Activated T-helper 1 cell treated with anti-CD3 and anti-CD28 coated beads, Interleukin-2, amount 50 U/mL, for 16 hours (primary cell): ENCODE measurements at places on chromosomes 7 and 10.

- no peak for DNase-seq
Observed at GRCh38 chr10:35452847-35453246, 116.5 kb downstream of the CCNY start.

GRCh38 chr7:28669330-28669729 is 257.0 kb downstream of the CREB5 start:
- DNase-seq = no peak

DNA sequence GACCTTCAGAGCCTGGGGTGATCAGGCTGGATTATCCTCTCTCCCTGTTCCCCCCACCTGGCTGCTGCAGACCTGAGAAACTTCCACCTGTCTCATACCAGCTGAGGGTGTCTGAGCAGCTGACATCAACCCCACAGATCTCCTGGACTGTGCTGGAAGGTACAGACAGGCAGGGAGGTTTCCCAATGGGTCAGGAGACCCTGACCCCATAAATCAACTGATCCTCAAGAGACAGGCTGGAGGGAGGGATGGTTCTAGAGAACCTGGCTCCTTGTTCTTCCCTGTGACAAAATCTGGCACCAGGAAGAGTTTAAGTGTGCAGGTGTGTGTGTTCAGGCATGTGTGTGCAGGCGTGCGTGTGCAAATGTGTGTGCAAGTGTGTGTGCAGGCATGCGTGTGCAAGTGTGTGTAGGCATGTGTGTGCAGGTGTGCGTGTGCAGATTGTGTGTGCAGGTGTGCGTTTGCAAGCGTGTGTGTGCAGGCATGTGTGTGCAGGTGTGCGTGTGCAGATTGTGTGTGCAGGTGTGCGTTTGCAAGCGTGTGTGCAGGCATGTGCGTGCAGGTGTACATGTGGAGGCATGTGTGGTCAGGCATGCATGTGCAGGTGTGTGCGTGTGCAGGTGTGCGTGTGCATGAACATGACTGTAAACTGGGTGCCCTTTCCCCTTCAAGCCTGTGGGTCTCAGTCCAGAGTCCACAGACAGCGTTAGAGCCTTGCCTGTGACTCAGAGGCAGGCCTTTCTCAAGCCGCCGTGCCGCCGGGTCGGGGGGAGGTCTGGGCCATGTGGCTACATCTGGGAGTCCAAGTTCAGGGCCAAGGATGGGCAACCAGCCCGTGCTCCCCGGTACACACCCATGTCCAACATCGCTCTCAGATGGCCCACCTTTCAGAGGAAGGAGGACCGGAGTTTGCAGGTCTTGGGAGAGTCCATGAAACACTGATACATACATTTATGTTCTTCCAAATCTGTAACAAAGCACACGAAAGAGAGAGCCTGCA is 50.1 kb upstream of the ELN start:
- DNase-seq = no peak

- no peak for DNase-seq
Observed at GRCh38 chr7:13179011-13179582, 491.7 kb downstream of the ARL4A start.

DNA sequence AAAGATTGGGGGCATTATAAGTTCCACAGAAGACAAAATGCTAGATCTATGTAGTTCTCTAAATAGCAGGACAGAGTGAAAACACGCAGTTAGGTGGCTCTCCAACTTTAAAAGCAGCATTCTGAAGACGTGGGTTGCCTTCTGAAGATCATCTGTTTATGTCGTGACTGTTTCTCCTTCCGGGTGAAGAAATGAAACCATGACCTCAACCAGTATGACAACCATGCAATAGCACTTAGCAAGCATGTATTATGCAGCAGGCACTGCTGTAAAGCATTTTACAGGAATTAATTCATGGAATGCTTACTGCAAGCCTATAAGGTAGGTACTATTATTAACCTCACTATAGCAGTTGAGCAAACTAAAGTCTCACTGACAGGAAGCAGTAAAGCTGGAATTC is 125.2 kb downstream of the SLC25A13 start:
- no peak for DNase-seq

DNA sequence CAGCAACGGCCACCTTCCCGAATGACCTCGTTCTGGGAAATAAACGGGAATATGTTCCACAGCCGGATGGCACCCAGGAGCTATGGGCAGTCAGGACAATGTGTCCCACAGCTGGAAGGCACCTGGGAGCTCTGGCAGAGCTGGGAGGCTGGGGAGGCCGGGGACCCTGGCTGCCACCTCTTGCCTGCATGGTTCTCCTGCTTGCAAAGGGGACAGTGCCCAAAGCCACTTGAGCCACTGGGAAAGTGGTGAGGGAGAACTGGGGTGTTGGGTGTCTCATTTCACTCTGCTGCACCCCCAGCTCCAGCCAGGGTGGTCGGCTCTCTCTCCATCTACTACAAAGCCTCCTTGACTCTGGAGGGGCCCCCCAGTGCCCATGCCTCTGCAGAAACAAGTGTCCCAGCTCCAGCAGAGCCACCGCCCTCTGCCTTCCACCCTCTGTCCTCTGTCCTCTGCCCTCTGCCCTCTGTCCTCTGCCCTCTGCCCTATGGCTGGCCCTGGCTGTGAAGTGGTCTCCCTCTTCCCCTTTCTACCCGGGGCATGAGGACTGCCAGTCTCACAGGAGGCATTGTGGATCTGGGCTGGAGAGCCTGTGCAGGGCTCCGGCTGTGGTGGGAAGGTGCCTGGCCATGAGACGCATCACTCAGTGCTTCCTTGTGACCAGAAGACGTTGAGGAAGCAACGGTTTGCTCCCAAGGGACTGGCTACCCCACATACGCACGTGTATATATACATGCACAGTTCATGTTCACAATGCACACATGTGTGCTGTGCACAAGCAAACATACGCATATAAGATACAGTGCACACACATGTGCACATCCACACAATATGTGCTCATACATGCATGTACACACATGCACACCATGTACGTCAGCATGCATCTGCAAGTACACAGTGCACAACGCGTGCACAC is 21.5 kb upstream of the INPP5A start:
- DNase-seq = no peak

DNA sequence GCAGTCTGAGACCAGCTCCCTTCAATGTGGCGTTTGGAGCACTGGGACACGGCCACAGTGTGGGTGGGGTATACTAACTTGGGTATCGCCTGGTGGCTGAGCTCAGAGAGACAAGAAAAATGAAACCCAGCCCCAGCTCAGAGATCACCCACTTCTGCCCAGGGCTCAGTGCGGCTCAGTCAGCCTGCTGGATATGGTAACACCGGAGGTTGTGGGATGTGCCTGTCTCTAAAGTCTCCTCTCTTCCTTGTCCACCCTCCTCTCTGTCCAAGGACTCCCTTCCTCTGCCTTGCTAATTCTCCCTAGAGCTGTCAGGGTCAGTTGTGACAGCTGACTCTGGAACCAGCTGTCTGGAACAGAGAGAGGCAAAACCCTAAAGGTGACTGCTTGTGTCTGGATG is 149.1 kb downstream of the PTPN20 start:
- DNase-seq = no peak

GRCh38 chr10:90769946-90770841 is 87.6 kb downstream of the HTR7 start:
- no peak for DNase-seq

DNA sequence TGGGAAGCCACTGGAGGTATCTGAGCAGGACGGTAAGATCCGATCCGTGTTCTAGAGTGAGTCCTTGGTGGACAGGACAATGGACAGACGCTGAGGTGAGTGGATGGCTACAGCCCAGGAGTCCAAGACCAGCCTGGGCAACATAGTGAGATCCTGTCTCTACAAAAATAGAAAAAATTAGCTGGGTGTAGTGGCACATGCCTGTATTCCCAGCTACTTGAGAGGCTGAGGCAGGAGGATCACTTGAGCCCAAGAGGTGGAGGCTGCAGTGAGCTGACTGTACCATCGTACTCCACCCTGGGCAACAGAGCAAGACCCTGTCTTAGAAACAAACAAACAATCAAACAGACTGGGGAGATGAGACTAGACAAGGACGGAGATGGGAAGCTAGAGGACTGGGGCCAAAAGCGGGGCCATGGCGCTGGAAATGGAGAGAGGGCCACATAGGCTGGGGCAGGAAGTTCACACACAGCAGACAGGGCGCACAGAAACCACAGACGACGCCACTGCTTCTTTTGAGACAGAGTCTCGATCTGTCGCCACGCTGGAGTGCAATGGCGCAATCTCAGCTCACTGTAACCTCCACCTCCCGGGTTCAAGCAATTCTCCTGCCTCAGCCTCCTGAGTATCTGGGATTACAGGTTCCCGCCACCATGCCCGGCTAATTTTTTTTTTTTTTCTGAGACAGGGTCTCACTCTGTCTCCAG is 24.7 kb downstream of the DAGLB start:
- DNase-seq = no peak

DNA sequence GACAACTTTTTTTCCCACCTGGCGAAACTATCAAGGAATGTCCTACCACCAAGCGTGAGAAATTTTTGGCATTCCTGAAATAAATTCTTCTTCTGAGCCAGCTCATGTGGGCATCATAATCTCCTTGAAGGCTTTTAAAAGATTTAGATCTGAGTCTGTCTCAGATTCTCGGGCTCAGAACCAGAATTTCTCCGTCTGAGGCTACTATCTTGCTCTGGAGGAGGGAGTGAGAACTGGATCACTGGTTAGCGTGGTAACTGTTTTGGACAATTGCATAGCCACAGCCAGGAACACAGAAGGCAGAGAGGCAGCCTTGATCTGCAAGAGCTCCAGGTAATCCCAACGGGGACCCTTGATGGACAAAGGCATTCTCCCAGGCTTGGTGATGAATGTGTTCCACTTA is 1.0 kb upstream of the PLAC9 start:
- DNase-seq = no peak

DNA sequence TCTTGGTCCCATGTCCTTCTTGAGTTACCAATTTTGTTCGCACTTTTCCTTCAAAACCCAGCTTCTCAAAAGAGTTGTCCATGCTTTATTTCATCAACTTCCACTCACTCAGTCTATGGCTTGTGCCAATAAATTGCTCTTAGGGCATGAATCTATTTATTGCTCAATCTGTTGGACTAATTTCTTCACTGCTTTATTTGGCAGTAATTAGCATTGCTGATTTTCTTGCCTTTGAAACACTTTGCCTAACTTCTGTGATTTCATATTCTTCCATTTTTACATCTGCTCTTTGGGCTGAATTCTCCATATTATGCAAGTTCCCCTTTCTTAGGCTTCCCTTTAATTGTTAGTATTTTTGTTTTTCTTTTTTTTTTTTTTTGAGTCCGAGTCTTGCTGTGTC is 16.8 kb downstream of the DLD start:
- no peak for DNase-seq

- no peak for DNase-seq
Observed at GRCh38 chr7:22146961-22147512, 201.3 kb upstream of the CDCA7L start.

GRCh38 chr10:74213571-74214162 is 62.6 kb downstream of the ADK start:
- peak; percentile 13 for DNase-seq

GRCh38 chr10:29328983-29329382 is 40.1 kb downstream of the LYZL1 start:
- no peak for DNase-seq

DNA sequence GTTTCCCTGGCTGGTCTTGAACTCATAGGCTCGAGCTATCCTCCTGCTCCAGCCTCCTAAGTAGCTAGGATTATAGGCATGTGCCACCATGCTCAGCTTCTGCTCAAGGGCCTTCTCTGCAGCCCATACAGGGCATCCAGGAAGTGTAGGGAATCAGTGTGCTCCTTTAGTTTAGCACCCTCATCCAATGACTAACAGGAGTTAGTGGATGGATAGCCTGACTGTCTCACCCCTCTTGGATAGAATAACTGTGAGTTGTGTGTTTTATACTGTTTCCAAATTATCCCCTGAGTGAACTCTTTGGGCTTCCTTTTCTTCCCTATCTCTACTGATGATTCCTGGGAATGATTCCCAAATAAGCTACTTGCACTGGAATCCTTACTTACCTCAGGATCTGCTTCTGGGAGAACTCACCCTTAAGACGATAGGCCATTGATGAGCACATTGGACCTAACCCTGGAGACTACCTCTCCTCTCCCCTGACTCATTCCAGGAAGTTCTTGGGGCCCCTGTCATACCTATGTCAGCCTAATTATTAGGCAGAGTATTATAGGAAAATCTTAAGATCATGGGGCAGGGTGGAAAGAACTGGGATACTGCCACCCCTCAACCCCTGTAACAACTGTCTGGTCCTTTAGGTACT is 18.5 kb downstream of the STRIP2 start:
- no peak for DNase-seq

DNA sequence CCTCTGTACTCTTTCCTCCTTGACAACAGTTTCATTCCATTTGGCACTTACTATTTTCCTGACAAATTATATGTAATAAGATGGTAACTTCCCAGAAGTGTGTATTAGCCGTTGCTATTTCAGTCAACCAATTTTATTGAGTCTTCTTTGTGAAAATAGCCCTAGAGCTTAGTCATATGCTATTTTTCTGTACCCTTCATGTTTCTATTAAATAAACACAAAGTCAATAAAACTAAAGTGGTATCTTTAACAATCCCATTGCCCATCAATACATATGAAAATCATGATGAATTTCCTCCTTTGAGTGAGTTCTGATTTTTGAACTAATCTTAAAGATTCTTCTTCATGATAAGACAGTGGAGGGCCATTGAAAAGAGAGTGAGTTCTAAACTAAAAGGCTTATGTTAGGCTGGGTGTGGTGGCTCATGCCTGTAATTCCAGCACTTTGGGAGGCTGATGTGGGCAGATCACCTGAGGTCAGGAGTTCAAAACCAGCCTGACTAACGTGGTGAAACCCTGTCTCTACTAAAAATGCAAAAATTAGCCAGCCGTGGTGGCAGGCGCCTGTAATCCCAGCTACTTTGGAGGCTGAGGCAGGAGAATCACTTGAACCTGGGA is 5.9 kb upstream of the MYPN start:
- no peak for DNase-seq

- no peak for DNase-seq
Observed at GRCh38 chr10:132264966-132265889, 42.5 kb downstream of the STK32C start.

DNA sequence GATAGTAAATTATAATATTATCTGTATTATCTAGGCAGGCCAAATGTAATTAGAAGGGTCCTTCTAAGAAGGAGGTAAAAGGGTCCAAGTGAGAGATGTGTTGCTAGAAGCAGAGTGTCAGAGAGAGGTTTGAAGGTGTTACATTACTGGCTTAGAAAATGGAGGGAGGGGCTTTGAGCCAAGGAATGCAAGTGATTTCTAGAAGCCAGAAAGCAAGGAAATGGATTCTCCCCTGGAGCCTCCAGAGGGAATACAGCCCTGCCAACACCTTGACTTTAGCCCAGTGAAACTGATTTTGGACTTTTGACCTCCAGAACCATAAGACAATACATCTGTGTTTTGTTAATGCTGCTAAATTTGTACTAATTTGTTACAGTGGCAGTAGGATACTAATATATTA is 97.9 kb upstream of the IL6 start:
- DNase-seq = no peak
